ENCODE measurements at places on chromosomes 16 and 17.

- no peak for DNase-seq
These were observed 922.8 kb upstream of the EEF2KMT start for GRCh38 chr16:6020162-6020985.

- DNase-seq, result peak; percentile 65
These were observed 1.9 kb downstream of the CMC2 start for GRCh38 chr16:81004646-81005353.

DNA sequence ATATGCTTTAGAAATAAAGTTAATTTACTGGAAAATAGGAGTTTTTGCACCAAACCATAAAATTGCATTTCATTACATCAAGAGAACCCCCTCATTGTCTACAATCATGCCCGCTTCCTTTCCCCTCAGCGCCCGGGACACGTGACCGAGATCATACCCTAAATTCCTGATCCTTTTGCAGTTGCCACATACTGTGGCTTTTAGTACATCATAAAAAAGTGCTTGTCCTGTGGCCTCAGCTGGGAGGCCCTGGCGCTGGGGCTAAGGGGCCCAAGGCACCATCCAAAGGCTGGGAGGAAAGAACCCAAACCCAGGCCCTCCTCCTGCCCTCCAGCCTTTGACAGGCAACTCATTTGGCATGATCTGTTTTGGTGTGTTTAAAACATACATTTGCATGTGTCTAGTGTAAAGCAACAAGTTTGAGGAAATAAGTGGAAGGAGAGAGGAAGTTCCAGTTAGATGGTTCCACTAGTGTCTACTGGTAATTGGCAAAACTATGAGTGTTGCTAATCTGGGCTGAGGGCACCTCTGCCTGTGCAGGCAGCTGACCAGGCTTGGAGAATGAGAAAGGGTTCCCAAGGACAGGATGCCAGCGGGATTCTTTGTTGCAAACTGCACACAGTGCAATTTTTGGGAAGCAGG lies 6.0 kb downstream of the CDK5R1 start:
- DNase-seq, result no peak

- no peak for DNase-seq
These were observed at the start of gene C17orf114 for GRCh38 chr17:4802228-4802627. TSS of gene C17orf114 (minus strand) at chr17:4802328.

- DNase-seq, result no peak
These were observed 10.3 kb downstream of the NSMCE1 start for GRCh38 chr16:27258241-27258734.

DNA sequence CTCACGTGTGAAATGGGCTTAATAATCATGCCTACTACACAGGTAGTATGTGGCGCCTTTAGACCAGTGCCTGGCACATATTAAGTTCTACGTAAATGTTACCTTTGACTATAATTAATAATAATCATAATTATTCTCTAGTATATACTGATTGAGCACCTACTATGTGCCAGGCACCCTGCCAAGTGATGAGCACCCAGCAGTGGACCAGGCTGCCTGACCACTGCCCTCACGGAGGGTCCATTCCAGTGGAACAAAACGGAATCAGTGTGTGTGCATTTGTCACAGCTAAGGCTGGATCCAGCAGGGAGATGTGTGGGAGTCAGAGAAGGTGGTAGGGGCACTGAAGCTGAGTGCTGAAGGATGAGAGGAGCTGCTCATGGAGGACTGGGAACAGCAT lies 30.5 kb downstream of the SEC14L5 start:
- DNase-seq, result no peak

DNA sequence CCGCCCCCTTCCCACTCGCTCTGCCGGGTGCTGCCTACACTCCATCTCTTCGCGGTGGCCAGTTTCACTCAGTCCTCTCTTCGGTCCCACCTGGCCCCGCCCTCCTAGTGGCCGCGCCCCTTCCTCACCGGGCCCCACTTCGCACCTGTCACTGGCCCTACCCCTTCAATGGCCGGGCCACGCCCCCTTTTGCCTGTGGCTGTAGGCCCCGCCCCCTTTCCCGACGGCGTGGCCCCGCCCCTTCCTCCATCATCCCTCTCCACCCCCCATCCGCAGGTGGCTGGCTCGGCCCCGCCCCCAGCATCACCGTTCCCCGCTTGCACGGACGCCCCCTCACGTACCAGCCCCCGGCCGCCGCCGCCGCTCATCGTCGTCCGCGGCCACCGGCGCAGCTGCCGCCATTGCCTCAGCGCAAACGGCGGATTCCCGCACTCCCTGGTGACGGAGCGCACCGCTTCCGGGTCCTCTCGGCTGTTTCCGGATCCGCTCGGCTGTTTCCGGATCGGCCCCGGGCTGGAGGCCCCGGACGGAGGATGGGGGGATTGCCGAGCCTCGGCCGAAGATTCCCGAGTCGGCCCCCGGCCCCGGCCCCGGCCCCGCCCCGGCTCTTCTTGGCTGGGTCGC lies at the start of gene RABEP2:
RABEP2 (minus strand) TSS at position 477 of the 624 bp plus-strand sequence; CDS start at position 402, 75 bp downstream.
- peak; percentile 90 for DNase-seq

DNA sequence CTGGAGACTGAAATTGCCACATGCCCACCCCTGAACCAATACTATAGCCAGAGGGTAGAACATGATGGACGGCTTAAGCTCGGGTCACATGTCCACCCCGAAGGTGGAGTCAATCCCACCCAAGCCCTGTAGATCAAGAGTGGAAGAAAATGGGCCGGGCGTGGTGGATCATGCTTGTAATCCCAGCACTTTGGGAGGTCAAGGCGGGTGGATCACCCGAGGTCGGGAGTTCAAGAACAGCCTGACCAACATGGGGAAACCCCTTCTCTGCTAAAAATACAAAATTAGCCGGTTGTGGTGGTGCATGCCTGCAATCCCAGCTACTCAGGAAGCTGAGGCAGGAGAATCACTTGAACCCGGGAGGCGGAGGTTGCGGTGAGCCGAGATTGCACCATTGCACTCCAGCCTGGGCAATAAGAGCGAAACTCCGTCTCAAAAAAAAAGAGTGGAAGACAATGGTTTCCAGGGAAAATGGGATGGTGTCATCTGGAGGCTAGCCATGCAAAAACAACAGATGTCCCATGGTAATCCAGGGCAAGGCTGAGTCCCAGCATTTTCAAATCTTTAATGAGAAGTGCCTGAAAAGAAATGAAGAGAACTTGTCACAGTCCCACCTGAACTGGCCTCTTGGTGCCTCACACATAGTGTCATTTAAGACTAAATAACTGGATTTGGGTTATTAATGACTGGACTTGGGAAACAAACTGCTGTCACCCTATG lies 30.1 kb downstream of the CD300LF start:
- DNase-seq, result no peak

DNA sequence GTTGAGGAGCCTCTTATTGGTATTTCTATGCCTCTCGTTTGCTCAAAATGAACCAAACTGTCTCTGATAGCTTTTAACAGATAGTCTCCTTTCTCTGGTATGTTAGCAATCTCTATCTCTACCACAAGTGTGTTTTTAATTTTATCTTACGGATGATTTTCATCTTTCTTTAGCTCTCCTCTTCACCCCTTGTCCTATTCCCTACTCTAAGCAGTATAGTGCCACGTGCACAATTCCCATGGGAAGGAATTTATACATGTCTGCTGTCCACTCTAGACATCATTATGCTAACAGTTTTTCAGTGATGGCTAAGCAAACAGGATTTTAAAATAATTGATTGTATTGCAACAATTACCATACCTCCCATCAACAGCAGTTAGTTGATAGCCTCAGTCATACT lies 177.3 kb downstream of the CYB561 start:
- peak; percentile 61 for DNase-seq

DNA sequence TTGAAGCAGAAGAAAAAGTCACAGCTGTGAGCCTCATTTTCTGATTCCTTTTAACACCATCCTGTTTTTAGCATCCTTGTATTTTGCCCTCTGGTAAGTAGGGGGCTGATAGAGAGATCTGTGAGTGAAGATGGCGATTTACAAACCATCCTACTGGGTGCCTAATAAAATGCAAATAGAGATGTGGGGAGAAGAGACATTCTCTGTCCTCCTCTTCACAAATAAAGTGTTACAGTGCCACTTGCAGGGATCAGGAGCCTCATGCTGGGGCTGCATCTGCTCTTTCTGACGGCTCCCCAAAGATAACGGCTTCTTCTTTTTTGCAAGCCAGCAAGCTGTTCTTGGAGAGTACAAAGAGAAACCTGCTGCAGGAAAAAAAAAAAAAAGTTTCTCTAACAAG lies 418.6 kb downstream of the TOX3 start:
- no peak for DNase-seq

GRCh38 chr16:86888231-86889053 lies 310.1 kb downstream of the FOXL1 start:
- no peak for DNase-seq

DNA sequence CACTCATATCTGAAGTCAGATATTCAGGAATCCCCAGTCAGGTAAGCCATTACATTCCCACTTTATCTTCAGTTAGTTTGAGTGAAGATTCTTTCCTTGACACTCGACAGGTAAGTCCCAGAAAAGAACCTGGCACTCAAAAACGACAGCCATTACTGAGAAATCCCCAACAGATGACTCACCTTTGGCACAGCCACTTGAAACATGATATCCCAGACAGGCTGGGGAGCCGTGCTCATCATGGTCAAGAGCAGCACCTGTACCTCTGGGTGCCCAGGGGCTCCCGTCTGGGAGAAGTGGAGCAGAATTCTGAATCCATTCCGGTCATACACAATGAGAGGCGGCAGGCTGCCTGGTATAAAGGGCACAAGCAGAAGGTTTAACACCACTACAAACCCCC lies 16.8 kb upstream of the COG7 start:
- peak; percentile 22 for DNase-seq

- DNase-seq, result peak; percentile 50
These were observed 79.6 kb upstream of the TEKT1 start for GRCh38 chr17:6910987-6911603.

GRCh38 chr17:81456798-81457197 lies 55.8 kb downstream of the ACTG1 start:
- DNase-seq, result no peak

DNA sequence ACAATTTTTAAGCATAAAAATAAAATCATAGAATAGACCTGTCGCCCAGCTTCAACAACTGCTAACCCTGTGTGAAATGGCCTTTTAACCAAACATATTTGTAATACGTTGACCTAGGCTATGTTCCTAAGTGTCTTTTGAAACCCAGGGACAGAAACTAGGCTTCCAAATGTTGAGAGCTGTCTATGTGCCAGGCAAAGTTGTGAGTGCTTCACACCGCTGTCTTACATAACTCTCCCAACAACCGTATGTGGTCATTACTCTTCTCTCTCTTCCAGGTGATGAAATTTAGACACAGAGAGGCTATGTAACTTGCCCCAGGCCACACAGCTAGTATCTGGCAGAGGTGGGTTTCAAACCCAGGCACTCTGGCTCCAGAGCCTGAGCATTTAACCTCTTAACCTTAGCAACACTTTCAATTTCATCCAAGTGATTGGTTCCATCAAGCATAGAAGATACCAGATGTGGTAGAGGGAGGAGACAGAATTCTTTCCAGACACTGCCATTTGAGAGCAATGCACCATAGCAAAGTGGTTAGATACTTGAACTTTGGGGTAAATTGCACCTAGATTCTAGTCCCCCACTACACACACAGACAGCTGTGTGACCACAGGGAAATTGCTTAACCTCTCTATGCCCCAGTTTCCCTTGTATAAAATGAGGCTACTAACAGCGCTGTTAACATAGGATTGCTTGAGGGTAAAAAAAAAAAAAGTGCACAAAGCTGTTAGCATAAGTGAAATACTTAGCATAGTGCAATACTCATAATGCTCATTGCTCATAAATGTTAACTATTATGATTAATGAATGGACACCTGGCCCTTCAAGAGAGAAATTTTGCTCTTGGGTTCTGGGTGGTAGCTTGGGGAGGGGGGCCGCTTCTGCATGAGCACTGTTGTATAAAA lies 160.6 kb downstream of the IRX3 start:
- no peak for DNase-seq

GRCh38 chr16:8257561-8257960 lies 332.8 kb downstream of the TMEM114 start:
- DNase-seq, result no peak

DNA sequence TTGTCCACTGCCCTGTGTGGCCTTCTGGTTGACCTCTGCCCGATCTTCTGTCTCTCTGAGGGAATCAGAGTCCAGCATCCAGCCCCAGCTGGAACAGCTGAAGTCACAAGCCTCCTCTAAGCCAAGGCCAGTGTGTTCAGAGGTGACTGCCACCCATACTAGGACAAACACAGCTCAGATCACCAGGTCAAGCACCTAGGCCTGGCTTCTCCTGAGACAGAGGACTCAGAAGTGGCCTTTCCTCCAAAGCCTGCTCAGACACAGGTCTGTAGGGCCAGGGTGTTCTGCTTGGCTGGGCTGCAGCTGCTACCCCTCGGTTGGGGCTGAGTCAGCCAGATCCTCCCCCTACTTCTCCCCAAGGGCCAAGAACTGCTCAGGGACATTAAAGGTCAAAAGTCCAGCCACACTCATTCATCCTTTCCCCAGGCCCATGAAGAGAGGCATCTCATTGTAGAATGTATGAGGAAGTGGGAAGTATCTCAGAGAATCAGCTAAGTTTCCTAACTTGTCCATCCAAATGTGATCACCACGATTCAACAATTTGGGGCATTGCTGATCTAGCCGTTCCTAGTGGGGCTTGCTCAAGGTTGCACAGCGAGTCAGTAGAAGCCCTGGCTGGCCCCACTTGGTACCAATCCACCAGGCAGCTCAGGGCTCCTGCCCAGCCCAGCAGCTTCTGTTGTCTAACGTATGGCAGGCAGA lies 7.6 kb downstream of the SLC46A1 start:
- no peak for DNase-seq

DNA sequence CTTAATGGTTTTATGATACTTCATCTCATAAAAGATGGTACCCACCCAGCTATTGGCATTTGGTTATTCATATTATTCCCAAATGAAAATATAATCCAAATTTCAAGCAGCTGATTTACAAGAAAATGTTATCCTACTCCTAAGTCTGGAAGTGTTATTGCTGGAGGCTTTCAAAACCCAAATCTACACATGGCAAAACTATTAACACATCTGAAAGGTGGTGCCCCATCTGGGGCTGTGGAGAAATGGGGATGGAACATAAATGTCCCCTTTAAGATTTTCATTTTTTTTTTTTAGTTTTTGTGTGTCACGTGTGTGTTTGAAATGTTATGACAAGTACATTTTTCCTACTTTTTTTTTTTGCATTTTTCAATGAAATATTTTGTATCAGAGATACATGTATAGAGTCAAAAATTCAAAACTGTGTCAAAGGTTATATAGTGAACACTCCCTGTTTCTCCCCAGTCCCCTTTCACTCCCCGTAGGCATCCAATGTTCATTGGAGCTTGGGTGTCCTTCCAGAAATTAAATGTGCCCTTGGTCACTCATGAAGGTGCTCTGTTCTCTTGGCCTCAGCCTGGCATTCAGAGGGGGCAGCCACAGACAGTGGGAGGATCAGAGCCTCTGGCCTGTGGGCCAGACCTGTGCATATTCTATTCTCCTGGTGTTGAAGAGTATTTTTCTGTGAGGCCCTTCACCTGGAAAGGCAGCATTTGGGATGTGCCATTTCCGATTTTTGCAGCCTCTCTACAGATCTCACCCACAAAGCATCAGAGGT lies 79.1 kb downstream of the CLEC16A start:
- no peak for DNase-seq
